B cell (primary cell): ENCODE measurements at places on chromosomes 11 and 22. TPM values are rescaled to one million over a fixed set of nuclear protein-coding genes. Genes with fewer than 3 reads are reported as not detected.

COX8A gene
- total RNA-seq: 92.6 and 99.0 TPM in 2 replicates

UPB1 gene
- 3.8 and 4.0 TPM in 2 replicates for total RNA-seq

AHNAK gene
- total RNA-seq: 228 and 229 TPM in 2 replicates

RASL10A gene
- 4.7 and 5.6 TPM in 2 replicates for total RNA-seq

APOBEC3G gene
- 96.6 and 103 TPM in 2 replicates for total RNA-seq

MMP1 gene
- not detected in 2 replicates for total RNA-seq

MDK gene
- 2.6 and 2.9 TPM in 2 replicates for total RNA-seq

ARHGAP8 gene
- total RNA-seq: 0.17 and 0.37 TPM in 2 replicates

FAT3 gene
- total RNA-seq: not detected in 2 replicates

LTO1 gene
- 67.8 and 68.8 TPM in 2 replicates for total RNA-seq

OR5M3 gene
- not detected in 2 replicates for total RNA-seq

ACTN3 gene
- 0.17 TPM in 1 of 2 replicates, not detected in the other for total RNA-seq

SAA2 gene
- total RNA-seq: not detected in 2 replicates

HEPN1 gene
- total RNA-seq: not detected in 2 replicates

KDM4E gene
- not detected in 2 replicates for total RNA-seq

HORMAD2 gene
- not detected in 2 replicates for total RNA-seq

RTN4RL2 gene
- total RNA-seq: 0.12 and 0.27 TPM in 2 replicates

FAM180B gene
- total RNA-seq: 0.20 TPM in 1 of 2 replicates, not detected in the other

RAB39A gene
- 2.4 TPM in 2 replicates for total RNA-seq

SIRT3 gene
- total RNA-seq: 27.9 and 33.6 TPM in 2 replicates

NPAS4 gene
- not detected in 2 replicates for total RNA-seq

AMBRA1 gene
- 36.1 and 47.4 TPM in 2 replicates for total RNA-seq

CAPN5 gene
- total RNA-seq: 0.74 and 2.3 TPM in 2 replicates

TMEM121B gene
- total RNA-seq: 0.12 TPM in 1 of 2 replicates, not detected in the other

API5 gene
- 88.3 and 94.7 TPM in 2 replicates for total RNA-seq

SSH3 gene
- 7.2 and 8.5 TPM in 2 replicates for total RNA-seq

INS gene
- not detected in 2 replicates for total RNA-seq

ETS1 gene
- 267 and 271 TPM in 2 replicates for total RNA-seq

LDHAL6A gene
- total RNA-seq: 0.27 TPM in 1 of 2 replicates, not detected in the other

CCDC89 gene
- total RNA-seq: not detected in 2 replicates

UBQLNL gene
- total RNA-seq: 1.3 and 1.4 TPM in 2 replicates

MOGAT2 gene
- total RNA-seq: 0.12 TPM in 1 of 2 replicates, not detected in the other

SLC22A6 gene
- total RNA-seq: not detected in 2 replicates

PTPRCAP gene
- 262 and 266 TPM in 2 replicates for total RNA-seq

OR2AG1 gene
- total RNA-seq: not detected in 2 replicates
